ENCODE measurements at places on chromosomes 1 and 21.

- DNase-seq = no peak
These were observed 58.2 kb upstream of the DMRTB1 start for GRCh38 chr1:53400761-53401674.

DNA sequence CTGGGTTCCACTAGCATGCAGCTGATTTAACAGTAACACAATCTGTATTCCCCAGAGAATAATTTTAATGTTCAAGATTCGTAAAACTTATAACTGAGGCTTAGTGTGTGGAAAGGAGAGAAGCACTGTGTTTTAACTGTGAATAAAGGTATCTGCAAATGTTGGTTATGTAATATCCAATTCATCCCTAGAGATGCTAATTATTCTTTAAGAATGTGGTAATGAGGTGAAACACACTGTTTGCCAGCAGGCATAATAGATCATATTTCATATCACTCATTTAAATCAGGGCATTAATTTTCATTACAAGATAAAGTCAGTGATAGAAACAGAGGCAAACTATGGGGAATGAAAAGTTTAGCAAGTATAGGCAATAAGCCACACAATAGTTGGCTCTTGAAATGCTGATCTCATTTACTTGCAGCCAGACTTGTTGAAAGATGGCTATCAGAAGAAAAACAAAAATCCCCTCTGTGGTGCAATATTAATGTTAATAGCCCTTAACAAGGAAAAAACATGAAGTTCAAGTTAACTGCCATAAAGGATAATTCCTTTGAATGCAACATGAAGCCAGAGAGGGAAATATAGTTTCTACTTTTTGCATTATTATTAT is 33.4 kb downstream of the HMCN1 start:
- no peak for DNase-seq

DNA sequence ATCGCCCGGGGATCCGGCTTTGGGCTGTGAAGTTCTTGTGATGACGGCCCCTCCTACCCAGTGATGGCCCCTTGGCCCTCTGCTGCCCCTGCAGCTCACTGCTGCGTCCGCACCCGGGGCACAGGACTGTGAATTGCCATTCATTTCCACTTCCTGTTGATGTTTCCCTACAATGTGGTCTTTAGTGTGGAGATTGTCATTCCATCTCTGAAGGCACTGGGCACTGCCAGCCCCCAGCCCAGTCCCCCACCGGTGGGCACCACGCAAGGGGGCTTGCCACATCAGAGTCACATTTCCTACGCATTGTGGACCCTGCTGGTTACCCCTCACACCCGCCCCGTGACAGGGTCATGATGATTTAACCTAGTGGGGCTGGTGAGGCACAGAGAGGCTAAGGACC is 2.5 kb upstream of the MX2 start:
- no peak for DNase-seq

GRCh38 chr1:216168546-216168945 is 254.7 kb downstream of the USH2A start:
- DNase-seq = no peak

DNA sequence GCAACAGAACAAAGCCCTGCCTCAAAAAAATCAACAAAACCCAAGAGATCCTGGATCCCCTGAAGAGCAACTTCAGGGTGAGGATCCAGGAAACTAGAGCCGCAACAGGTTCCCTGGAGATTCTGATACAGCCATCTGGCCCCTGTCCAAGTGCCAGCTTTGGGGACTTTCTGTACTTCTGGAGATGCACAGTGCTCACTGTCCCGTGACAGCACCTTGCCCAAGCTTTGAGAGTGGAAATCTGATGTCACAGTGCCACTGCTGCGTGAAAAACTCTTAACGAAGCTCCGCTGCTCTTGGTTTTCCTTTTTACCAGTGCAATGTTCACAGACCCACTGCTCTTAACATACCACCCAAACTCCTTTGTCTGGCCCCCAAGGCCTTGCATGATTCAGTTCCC is 26.3 kb downstream of the STK40 start:
- DNase-seq = no peak
